GM13977 (cell line): ENCODE measurements at places on chromosomes 7 and 10.

- no peak for DNase-seq
These were observed 193.5 kb downstream of the AUTS2 start for GRCh38 chr7:69791739-69792138.

- DNase-seq, result no peak
These were observed 54.7 kb downstream of the LRRC72 start for GRCh38 chr7:16581286-16581685.

DNA sequence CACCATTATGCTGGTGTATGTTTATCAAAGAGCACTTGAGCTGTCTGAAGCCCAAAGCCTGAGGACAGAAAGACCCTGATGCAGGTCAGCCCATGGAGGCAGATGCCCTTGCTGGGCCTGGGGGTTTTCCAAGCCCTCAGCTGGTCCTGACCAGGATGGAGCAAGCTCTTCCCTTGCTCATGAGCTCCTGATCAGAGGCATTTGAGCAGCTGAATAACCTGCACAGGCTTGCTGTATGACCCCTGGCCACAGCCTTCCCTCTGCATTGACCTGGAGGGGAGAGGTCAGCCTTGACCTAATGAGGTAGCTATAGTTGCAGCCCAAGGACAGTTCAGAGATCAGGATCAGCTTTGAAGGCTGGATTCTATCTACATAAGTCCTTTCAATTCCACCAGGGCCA lies 13.0 kb downstream of the AQP1 start:
- no peak for DNase-seq

DNA sequence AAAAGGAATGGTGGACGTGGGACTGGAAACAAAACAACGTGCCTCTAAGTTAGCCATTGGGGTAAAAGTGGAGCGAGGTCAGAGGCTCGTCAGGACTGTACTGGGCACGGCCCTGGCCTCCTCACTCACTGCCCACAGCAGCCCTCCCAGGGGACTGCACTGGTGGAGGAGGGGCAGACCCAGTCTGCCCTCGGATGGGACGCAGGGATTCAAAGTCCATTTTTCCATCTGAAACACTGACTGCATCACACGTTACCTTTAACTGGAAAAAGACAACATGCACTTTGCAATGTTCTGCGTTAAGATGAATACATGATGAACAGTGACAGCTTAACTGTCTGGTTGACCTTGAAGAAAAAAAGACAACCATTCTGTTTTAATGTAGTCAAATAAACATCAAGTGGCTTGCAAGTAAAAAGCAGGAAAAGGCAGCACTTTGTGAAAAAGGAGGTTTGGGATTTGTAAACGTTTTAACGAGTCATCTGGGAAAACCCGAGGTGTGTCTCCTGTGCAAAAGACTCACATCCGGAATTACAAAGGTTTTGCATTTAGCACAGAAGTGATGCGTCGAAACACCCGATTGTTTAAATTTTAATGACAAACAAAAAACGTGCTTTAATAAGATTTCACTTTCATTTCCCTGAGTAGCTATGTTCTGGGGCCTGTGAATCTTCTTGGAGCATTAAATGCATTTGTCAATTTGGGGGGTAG lies 18.8 kb downstream of the KLF6 start:
- DNase-seq, result no peak

- peak; percentile 40 for DNase-seq
These were observed 8.9 kb upstream of the GRK5 start for GRCh38 chr10:119198438-119198837.
